ENCODE measurements at places on chromosomes 12 and 14.

DNA sequence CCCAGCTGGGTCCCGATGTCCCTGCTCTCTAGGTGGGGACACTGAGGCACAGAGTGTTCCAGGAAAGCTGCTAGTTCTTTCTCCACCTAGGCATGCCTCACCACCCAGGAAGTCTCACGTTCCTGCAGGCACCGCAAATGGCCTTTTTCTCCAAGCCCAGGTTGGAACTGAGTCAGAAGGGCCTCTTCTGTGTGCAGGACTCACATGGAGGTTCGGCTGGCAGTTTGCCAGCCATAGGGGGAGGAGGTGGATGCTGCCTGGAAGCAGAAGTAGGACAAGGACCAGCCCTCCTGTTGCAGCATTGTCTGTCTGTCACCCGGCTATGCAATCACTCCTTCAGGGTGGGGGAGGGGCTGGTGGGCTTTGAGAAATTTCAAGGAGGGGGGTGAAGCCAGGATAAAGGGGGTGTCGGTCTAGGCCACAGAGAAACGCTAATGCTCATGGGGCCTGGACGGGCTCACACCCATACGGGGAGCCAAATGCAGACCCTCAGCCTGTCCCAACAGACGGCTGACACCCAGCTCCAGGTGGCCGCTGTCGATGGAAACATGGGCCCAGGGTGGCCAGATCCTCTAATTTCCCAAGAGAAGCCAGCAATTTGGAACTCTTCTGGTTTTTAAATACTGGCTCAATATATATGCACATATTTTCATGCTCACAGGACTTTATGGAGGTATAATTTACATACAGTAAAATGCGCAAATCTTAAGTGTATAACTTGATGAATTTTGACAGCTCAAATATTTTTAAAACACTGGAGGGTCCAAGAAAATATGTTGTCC lies 120.5 kb downstream of the PHETA1 start:
- no peak for DNase-seq

DNA sequence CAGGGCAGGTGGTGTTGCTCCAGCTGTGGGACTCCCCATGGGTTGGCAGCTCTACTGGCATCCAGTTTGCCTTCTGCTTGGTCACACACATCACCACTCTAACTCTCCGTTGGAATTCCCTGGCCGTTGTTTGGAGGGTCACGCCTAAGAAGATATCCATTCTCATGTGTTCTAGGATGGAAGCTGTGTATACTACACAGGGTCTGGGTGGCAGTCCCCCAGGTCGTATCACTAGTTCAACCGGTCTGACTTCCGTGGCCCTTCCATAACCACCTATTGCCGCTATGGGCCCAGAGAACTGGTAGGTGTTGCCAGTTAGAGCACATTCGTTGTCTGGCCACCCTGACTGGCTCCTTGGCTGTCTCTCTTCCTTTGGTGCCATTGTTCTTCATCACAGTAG lies 456.3 kb downstream of the TMEM121 start:
- no peak for DNase-seq

DNA sequence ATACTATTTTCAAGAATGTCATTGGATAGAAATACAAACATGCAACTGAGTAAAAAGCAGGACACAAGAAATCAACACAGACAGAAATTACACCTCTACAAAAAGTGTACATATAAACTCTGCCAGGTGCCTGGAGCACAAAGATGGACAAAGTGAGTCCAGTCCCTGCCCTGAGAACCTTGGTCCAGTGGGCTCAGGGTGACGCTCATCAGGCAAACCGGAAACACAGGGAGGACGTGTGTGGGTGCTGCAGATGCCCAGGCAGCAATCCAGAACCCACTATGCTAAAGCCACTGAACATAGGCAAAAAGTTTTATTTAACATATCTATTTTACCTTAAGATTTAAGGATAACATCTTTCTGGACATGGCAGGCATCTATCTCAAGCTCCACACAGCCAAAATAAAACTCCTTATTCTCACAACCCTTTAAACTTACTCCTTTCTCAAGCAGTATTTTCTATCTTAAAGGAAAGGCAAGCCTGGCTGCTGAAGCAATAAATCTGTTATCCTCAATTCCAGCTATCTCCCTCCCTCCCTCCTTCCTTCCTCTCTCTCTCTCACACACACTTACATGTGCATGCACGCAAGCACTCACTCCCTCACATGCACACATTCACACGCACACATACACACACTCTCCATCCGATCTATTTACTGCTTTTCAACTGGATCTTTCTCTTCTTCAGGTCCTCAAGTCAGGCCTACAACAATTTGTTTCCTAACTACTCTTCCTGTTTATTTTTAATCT lies 10.2 kb downstream of the PPP1R13B start:
- DNase-seq, result no peak

DNA sequence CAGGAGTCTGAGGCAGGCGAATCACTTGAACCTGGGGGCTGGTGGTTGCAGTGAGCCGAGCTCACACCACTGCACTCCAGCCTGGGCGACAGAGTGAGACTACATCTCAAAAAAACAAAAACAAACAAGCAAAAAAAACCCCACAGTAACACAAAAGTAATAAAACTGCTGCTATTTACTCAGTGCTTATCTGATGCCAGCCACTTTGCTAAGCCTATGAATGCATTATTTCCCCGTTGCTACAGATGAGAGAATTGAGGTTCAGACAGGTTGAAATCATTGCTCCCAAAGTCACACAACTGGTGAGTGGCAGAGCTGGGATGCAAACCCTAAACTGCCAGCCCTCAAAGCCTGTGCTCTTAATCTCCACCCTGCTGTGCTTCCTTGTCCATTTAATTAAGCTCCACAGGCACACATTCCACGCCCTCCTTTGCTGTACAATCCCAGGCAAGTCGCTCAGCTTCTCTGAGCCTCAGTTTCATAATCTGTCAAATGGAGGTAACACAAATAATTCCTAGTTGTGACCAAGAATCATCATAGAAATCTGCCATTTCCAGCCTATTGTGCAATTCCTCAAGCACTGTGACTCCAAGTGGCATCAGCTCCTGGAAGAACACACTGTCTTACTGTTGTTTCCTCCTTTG lies 5.7 kb upstream of the OAS3 start:
- DNase-seq, result no peak

GRCh38 chr12:122111089-122111641 lies 32.6 kb downstream of the MLXIP start:
- no peak for DNase-seq

GRCh38 chr12:92735131-92735721 lies 32.4 kb downstream of the PLEKHG7 start:
- no peak for DNase-seq

DNA sequence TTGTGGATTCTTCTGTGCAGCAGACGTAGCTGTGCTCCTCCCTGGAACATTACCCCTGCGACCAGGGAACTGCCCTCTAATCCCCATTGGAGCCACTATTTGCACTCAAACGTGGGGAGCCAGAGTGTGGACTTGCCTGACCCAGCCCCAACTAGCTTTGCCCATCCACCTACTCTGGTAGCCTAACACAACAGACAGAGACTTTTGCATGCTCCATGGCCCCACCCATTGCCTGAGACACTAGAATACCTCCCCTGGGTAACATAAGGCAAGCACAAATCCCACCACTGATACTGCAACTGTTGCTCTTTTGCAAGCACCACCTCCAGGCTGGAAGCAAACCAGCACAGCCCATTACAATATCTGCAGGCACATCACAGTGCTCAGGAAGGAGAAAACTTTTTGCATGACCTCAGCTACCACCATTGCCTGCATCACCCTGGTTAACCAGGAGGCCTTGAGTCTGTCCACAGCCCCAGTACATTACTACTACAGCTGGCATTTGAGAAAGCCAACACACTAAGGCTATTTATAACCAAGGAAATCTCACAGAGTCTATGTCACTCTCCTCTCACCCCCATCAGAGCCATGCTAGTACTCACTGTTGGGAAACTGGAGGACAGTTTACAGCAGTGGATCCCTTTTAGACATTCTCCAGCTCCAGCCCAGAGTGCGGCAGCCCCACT lies 15.0 kb downstream of the CEP128 start:
- no peak for DNase-seq

DNA sequence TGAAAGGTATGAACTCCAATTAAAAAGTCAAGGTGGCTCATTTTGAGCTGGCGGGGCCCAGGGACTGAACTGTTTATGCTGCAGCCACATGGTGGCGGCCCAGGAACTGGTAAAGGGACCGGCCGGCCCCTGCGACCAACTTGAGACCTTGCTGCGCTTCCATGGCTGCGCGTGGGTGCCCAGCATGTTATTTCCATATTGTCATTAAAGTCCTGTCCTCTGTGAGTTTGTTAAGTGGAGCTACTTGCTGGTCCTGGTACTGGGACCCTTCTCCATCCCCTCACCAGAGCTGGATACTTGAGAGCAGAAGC lies 62.3 kb downstream of the BEGAIN start:
- DNase-seq, result peak; percentile 70

DNA sequence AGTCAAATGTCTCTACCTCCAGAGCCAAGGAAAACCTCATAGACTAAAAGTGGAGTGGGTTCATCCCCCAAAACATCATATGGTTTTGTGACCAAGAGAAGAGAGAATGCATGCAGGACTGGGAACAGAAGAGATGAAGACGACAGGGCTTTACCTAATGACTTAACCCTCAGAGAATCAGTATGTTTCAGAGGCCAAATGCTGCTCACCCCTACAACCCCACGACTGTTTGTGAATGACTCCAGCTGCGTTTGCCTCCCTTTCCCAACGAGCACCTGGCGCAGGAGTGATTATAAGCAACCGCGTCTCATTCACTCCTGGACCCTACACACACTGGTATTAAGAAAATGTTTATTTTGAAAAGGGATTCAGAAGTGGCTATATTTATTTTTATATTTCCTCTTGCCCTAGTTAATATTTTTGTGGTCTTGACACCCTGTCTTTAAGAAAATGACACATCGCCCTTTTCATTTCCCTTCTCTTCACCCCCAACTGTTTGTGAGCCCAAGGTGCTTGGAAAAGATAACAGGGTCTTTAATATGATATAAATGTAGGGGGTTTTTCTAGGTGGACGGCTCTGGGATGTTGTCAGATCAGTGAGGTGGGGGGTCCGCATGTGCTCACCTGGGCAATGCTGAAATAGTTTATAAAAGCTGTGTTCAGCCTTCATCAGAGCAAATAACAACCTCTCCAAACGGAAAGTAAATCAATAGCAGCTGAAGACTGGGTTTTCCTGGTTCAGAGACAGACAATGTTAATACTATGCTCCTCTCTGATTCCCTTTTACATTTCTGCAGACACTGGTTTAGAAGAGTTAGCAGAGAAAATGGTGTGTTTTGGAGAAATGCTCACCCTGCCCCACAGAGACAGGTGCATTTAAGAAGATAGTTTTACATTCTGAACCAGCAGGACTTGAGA lies 77.7 kb downstream of the SLC15A4 start:
- no peak for DNase-seq

GRCh38 chr12:116483959-116484750 lies 75.0 kb upstream of the MAP1LC3B2 start:
- DNase-seq, result no peak

DNA sequence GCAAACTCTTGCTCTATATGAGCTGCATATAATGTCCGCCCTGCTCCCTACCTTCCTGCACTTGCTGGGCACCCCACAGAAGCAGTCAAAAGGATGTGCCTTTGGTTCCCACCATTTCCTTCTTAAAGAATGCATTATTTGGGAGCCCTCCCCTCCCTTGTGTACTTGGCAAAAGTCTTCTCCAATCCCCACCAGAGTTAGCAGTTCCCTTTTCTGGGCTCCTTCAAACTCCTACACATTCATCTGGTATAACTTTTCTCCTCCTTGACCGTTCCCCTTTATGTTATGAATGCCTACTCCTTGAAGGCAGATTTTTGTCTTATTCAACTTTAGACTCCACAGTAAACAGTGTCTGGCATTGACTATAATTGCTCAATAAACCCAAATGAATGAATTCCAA lies 27.8 kb downstream of the AREL1 start:
- no peak for DNase-seq

GRCh38 chr12:87931812-87932211 lies 97.4 kb downstream of the C12orf50 start:
- DNase-seq, result no peak

- no peak for DNase-seq
Observed at GRCh38 chr12:52551216-52551865, 1.6 kb downstream of the KRT71 start.

DNA sequence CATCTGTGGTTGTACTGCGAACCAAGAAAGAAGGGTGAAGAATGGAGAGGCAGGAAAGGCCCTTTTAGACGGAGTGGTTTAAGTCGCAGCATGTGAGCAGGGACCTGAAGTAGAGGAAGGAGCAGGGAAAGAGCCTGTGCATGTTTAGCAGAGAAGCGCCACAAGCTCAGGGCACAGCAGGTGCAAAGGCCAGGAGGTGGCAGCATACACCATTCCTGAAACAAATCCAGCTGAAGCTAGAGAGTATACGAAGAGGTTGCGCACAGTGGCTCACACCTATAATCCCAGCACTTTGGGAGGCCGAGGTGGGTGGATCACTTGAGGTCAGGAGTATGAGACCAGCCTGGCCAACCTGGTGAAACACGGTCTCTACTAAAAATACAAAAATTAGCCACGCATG lies 49.9 kb downstream of the HELB start:
- DNase-seq, result peak; percentile 49

DNA sequence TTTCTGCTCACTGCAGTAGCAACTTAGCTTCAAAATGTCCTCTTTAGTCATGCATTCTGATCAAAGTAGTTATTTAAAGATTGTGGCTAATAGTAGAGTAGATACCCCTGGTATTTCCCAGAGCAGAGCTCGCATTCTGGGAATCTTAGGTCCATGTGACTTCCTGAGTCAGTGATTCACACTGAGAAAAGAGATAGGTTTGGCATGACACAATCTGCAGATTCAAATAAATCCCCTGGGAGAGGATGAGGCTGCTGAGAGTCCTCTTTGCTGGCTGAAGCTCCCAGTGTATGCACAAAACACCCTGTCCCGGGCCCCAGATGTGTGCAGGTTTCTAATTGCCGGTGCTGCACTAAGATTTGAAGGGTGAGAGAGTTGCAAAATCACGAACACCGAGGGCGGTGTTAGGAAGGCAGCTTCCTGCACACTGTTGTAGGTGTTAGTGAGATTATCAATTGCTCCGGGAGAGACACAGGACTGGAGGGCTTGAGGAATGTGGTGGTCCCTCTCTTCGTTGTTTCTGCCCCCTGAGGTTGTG lies 233.2 kb downstream of the NRXN3 start:
- no peak for DNase-seq

DNA sequence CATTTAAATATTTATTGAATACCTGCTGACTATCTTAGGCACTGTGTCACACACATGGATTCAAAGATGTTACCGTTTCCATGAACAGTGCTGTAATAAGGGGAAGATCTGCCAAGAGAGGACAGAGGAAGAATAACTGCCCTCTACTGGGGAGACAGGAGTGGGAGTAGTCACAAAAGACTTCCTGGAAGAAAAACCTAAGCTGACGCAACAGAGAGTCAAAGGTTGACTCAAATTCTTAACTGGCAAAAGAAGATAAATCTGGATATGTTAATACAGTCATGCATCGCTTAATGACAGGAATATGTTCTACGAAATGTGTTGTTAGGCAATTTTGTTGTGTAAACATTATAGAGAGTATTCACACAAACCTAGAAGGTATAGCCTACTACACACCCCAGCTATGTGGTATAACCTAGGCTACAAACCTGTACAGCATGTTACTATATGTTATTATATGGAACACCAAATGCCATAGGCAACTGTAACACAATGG lies 51.5 kb downstream of the DCAF5 start:
- no peak for DNase-seq

Data from endothelial cell (in vitro differentiated cells).